ENCODE measurements at places on chromosomes 5 and 9.

GRCh38 chr9:78725503-78725902 lies 428.6 kb downstream of the PSAT1 start:
- DNase-seq, result no peak

DNA sequence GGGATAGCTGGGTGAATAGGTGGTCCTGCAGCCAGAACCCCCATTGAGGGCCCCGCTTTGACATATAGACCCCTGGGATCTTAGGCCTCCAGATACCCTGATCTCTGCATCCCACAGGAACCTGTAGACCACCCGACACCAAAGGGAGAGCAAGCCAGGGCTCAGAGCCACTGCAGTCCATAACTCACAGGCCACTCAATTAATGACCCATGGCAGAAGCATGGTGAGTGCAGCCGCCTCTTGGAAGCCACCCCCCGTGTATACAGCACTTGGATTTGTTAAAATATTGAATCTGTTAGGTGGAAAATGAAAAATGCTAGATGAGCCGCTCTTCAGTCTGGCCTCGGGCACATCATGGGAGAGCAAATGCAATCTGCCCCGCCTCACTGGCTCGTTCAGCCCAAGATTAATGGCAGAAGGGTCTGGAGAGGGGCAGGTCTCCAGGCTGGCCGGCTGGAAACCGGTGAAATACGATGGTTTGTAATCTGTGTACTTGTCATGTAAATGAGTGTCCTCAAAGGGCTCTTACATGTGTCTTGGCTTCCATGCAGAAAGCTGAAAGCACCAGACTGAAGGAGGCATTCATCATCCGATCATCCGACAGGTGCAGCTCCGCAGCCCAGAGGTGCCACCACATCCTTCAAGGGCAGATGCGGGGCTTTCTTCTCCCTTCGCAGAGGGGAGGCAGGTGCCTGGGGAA lies 111.3 kb downstream of the OLFM1 start:
- DNase-seq, result no peak

DNA sequence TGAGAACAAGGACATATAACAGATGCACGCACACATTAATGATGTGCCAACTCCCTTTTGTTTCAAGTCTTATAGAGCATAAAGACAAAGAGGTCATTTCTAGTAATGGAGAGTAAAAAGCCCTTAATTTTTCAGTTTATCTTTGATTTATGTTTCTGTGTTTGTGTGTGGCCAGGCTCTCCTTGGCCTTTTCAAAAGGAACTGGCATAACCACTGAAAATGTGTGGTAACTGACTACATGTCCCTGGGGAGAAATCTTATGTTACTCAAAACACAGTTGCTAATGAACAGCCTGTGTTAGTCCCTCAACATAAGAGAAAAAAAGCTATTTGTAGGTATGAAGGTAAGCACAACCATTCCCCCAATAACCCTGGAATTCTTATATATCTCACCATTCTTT lies 47.6 kb upstream of the SHOC1 start:
- DNase-seq, result no peak

DNA sequence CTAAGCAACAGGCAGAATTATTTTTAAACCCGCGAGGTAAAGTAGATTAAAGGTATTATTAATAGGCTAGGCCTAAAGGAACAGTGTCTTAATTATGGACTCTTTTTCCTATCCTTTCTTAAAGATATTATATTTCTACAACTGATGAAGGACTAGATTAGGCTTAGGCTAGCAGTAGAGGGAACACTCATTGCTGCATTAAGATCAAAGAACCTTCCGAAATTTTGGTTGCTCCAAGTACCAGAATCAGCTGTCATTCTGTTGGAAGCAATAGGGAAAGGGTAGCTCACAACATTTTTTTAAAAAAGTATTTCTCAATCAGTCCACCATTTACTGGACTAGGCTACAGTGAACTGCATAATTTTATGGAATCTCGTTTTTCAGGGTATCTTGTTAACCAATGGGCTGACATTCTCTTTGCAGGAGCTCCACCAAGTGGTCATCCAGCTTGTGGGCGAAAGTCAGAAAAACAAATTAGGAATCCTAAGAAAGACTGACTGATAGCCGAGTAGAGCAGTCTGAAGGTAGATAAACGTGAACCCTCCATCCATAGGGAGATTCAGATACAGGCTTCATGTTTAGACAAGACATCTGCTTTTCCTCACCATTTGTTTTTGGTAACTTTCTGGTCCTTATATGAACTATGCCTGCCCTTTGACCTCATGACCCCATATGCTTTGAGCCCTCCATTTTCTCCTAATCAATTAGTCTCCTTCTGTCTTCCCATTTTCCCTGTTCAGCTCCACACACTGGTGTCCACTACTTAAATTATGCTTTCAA lies 103.6 kb upstream of the CHD1 start:
- peak; percentile 7 for DNase-seq

DNA sequence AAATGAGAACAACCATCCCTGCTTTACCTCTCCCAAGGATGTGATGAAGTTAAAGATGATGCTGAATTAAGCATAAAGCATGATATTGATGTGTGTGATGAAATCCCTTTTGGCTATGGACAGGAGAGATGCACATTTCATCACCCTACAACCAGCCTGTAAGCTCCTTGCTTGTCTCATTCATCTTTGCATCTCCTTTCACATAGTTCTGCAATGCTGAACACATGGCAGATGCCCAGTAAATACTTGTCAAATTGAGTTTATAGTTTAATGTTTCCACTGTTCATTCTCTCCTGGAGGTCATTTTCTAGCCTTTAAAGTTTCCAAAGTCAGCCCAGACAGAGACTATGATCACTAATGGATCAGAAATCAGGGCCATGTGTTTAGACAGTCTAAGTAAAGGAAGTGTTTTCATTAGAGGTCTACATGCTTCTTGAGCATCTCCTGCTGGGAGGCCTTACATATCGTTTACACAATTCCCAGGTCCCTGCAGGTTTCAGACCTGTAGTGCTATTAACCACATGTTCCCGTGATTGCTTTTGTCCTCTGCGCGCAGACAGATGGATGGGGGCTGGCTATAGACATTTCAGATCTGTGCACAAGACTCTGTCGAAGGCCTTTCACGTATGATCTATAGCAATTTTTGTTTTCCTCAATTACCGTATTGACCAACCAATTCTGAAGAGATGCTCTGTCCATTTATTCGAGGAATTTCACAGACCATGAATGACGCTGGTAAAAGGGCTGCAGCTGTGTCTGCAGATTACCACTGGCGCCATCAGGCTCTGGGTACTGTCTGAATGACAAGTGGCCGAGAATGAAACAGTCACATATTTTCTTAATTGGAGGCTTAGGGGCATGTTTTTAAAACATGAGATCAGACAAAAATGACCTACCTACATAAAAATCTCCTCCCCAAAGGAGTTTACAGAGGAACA lies 49.0 kb upstream of the CKMT2 start:
- DNase-seq, result no peak

DNA sequence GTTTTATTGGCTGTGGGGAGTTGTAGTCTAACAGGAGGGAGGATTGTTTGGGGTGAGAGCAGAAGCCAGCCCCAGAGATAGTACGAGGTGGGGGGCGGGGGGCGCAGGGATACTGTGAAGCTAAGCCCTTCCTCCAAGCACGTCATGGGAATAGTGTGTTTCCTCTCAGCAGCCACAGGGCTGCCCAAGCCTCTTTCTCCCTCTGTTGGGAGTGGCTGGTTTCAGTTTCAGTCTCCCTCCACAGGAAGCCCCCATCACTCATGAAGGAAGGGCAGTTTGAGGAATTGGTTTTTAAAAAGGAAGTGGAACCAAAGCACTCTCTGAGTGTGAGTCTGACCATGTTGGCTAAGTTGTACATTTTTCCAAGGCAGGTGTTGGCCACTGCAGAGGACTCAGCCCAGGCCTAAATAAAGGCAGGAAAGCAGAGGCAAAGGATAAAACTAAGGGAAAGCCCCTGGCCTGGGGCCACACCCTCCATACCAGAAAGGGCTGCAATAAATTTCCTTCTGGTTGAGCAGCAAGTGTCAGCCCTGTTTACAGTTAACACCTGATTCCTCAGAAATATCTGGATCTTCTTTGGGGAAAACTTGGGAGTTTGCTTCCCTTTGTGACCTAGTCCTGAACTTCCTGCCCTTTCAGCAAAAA lies 3.2 kb downstream of the RAB24 start:
- DNase-seq, result no peak

DNA sequence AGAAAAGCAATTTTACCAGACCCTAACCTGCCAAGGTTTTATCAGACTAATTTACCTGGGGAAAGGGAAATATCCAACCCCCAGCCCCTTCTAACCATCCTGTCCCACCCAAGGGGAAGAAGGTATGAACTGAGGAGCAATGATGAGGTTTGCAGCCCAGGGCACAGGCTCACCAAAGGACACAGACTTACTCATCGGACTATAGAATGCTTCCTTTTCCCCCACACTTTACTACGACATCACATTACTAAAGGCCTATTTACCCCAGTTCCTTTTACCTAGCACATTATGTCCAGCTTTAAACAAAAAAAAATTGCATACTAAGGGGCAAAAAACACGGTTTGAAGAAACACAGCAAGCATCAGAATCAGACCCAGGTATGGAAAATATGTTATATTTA lies 94.1 kb upstream of the FST start:
- no peak for DNase-seq

DNA sequence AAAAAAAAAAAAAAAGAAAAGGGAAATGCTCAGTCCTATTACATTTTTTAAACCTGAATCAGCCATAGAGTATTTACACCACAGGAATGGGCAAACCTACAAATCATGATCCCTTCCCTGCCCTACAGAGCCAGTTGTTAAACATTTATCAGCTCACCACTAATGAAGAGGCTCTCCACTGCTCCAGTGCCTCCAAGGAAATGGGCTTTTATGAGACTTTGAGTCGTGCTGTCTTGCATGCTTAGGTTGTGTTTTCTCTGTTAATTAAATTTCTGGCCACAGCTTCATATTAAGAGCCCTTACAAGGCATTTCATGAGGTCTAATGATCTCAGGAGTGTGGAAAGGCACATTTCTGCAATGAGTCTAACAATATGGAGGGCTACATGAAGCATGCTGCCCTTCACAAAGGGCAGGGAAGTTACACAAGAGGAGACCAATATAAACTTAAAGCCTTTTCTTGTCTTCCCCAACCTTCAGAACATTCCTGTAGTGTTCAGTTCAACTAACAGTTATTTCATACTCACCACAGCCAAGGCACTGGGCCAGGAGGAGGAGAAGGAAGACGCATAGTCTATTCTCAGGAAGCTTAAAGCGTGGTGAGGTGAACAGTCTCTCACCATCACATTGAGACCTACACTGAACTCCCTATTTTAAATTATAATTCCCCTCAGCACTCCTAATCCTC lies 140.1 kb upstream of the ABCA1 start:
- DNase-seq, result no peak

GRCh38 chr5:32692036-32692746 lies 18.9 kb upstream of the NPR3 start:
- no peak for DNase-seq

GRCh38 chr9:96486386-96487028 lies 36.5 kb downstream of the HABP4 start:
- DNase-seq, result no peak

GRCh38 chr5:115718927-115719326 lies 93.1 kb upstream of the TMED7 start:
- no peak for DNase-seq

DNA sequence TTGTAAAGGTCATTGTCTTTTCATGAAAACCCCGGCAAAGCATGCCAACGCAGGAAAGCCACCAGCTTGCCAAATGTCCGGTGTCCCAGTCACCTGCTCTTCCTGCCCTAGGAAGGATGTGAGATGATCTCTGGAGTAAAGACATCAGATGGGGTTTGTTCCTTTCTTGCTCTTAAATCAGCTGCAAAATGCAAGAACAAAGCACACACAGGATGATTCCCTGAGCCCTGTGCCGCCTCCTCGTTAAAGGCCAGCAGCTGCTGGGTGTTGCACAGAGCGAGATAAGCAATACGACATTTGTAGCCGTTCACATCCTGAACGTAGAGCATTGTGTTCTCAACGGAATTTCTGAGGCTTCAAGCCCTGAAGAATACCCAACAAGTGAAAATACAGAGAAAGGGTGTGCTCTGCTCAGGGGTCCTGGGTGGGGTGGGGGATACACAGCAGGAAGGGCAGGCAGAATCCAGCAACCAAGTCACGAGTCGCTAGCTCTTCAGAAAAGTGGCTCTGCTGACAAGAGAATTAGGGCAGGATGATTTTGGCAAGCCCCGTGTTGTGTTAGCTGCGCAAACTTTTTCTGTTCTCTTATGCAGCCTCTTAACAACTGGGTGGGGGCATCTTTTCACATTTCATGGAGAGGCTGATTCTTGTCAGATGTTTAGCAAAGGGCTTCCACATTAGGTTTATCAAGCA lies 229.2 kb upstream of the MAP3K1 start:
- no peak for DNase-seq

- no peak for DNase-seq
These were observed 4.2 kb upstream of the IRX2 start for GRCh38 chr5:2755681-2756171.

DNA sequence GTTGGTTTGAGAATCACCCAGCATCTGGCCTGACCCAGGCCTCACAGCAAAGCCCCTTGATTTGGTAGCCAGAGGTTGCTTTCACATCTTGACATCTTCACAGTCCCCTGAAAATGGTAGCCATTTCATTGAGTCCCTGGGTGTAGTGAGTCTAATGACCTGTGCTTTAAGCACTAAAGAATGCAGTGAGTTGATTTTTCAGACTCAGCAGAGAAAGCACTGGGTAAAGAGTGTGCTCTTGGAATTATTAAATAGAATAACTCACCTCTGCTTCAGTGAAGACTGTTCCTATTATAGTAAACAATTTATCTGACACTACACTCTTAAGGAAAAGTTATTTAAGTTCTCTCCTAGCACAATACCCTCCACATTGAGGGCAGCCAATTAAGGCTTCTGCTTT lies 56.2 kb downstream of the PTCD2 start:
- no peak for DNase-seq

- DNase-seq, result no peak
These were observed 149.2 kb upstream of the KLF9 start for GRCh38 chr9:70563431-70564204.

- DNase-seq, result no peak
These were observed 165.7 kb downstream of the PSAT1 start for GRCh38 chr9:78462611-78463010.

DNA sequence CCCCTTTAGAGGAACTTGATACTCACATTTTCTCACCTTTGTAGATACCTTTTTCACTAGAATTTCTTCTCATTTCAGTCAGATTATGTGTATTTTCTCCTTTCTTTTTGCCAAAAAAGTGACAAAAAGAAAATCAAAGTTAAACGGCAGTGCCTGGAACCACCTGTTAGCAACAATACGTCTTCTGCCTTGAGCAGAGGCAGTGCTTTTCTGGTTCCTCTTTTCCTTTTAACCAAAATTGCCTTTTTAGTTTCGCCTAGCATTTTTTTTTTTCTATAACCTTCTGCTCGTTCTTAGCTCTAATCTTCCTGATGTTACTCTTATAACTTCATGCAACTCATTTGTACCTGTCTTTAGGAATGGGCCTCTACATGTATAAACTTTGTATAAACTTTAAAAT lies 26.1 kb downstream of the SMIM32 start:
- DNase-seq, result no peak

GRCh38 chr5:81265101-81265500 lies 32.0 kb downstream of the CKMT2 start:
- no peak for DNase-seq

All from hypothalamus (tissue), 51 donors.